ENCODE measurements at places on chromosomes 3 and 15.

DNA sequence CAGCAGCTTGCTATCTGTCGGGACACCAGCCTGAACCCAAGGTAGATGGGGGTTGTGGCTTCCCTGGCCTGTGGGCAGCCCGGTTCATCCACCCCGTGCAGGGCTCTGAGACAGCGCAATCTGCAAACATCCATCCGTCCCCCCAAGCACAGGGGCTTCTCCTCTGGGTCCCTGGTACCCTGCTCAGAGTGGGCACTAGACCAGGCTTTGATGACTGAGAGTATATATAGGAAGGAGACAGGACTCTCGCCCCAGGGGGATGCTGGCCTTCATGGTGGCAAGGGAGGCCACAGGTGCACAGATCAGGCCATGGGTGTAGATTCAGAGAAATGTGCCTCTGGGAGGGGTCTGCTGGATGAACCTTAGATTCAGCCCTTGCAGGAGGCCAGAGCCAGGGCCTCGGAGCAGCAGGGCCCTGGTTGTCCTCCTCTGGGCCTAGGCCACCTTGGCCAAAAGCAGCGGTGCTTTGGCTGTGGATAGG is 40.3 kb downstream of the CFAP100 start:
- DNase-seq, result no peak

DNA sequence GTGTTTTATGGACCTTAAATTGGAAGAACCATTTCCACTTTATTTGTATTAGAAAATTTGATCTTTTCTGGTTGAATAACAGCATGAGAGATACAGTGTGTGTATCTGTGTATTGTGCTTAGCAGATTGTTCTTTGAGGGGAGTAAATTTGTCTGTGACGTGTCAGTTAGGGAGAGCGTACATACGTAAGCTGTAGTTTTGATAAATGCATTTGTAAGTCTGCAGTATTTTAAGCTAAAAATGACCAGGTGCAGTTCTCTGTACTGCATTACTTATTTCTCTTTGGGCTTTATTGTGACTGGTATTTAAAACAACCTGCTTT is 264.8 kb downstream of the ROBO2 start:
- DNase-seq, result no peak

GRCh38 chr15:100196326-100197058 is 145.3 kb downstream of the ADAMTS17 start:
- DNase-seq, result no peak

DNA sequence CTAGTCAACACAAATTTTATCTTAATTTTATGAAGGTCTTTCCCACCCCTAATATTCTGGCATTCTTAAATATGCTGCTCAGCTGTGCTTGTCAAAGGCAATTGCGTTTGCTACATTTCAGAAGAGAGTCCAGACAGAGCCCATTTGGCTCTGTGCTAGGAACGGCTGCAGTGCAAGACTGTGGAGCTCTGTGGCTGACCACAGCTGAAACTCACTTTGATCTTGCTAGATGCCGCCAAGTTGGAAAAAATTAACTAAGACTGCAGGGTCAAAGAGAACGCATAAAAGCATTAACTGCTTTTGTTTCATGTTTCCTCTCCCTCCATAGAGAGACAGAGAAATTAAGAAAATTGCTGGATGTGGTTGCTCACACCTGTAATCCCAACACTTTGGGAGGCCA is 7.6 kb upstream of the PPP1R2 start:
- no peak for DNase-seq

- peak; percentile 88 for DNase-seq
Observed at GRCh38 chr15:88454867-88455810, 12.0 kb downstream of the MRPL46 start.

- no peak for DNase-seq
Observed at GRCh38 chr15:85381850-85382751, 1.7 kb downstream of the AKAP13 start.

GRCh38 chr3:100001526-100002270 is 112.6 kb downstream of the FILIP1L start:
- DNase-seq, result no peak

DNA sequence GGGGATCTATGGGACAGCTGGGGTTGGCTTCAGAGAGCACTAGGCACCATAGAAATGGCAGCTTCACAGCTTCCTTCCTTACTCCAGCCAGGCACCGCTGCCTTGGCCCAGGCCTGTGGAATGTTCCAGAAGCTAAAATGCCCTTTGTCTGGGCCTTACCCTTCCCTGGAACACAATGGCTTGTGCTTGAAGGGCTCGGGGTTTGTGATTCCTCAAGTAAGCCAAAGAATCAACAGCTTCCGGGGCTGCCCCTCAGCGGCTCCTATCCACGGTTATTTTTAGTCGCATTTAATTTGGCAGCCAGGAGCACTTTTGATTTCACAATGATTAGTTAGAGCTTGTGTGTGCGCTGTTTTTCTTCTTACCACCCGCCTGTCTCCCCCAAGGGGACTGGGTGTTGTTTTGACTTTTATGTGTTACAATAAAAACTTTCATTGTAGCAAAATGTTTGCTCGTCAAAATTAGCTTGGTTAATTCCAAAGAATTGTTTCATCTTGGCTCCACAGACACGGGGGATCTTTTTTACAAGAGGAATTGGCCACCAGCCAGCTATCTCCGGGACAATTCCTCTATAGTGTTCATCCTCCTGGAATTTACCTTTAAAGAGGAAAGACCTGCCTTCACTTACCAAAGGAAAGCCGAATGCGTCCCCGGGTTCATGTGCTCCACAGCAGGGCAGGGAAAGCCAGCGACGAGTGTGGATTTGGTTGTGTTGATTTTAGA is 73.8 kb downstream of the TLE3 start:
- DNase-seq, result no peak

- DNase-seq, result no peak
Observed at GRCh38 chr3:103158183-103158582, 723.4 kb downstream of the ZPLD1 start.

GRCh38 chr15:101100593-101101442 is 151.0 kb downstream of the CHSY1 start:
- DNase-seq, result no peak

DNA sequence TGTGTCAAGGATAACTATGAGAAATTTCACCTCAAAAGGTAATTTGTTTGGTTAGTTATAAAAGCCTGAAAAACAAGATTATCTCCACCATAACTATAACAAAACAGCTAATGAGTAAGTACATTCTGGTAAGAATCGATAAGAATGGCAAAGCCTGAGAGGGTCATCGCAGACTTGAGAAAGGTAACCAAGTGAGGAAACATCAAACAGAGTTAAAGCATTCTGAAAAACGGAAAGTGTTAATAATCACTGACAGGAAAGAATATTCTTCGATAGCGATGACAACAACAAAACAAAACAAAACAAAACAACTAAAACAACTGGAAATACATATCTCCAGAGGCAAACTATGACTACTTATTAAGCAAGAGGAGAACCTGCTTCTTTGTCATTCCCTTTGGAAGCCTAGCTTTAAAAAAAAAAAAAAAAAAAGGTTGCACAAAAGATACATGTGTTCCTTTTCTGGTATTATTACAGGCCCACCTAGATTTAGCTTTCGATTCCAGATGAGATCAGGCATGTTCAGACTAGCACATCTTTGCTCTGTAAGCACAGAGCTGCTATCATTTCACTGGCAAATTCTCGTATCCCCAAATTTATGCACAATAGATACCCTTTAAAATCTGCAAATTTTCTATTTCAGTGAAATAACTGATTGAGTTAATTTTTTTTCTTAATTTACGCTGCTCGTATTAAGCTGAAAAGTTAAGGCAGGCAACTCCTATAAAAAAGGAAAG is 155.6 kb downstream of the TIGIT start:
- DNase-seq, result no peak

DNA sequence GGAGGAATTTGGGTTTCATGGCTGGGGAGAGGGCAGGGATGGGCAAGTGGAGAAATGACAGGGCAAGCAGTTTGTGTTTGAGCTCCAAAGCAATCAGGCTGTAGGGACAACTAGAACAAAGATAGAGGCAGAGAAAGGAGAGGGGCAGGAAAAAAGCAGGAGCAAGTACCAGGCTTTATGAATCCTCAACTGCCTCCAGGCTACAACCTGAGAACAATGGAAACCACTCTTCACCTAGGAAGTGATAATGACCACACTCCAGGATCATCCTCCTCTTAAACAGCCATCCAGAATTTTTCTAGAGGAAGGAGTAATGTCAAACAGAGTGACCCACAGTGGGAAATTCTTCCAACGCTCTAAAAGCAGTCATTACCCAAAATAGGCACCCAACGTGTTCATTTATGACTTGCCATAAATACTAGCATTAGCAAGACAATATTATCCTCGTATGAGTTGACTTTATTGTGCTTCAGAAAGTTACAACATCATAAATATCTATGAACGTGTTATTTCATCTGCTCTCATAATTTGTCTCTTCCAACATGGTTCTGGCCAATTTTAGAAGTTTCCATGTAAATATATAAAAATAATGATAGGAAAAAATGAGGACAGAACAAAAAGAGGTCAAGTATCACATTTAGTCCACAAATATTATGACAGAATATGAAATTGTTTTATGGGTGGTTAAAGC is 50.5 kb downstream of the TNFAIP8L3 start:
- no peak for DNase-seq

DNA sequence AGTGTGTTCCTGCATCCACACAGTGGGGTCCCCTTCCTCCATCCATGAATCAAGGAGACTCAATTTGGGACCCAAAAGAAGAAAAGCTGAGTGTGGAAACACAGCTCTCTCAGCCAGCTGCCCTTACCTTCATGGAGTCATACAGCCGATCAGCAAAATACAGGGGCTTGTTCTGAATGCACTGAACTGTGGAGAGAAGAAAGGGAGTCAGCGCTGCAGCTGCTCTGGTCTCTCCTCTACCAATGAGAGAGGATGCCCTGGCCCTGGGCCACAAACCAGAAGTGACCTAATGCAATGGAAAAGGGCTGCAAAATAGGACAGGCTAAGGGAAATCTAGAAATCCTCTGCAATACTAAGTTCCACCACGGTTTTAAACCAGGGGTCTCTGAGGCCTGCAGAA is 46.7 kb downstream of the ANXA2 start:
- DNase-seq, result peak; percentile 50

DNA sequence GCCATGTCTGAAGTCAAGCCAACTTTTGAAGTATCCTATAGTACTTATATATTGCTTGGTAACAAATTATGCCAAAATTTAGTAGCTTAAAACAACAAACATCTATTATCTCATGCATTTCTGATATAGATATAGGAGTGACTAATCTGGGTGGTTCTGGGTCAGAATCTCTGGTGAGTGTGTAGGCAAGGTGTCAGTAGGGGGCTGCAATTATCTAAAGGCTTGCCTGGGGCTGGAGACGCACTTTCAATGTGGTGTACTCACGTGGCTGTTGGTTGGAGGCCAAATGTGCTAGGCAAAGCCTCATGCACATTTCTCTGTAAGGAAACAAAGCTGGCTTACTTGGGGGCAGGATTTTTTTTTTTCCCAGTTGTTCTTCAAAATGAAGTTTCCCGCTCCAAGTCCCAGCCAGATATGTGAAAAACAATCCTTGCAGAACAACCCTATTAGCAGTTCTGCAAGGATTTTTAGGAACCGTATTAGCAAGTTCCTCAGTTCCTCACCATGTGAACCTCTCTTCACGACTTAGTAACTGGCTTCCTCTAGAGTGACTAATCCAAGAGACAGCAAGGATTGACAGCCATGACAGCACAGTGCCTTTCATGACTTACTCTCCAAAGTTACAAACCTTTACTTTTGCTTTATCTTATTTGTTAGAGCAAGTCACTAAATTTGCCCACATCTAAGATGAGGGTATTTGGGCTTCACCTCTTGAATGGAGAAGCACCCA is 25.8 kb downstream of the GREM1 start:
- no peak for DNase-seq

GRCh38 chr3:104005815-104006214 is 1360.9 kb upstream of the ALCAM start:
- no peak for DNase-seq

- DNase-seq, result no peak
Observed at GRCh38 chr15:29220852-29221251, 48.8 kb downstream of the NSMCE3 start.

DNA sequence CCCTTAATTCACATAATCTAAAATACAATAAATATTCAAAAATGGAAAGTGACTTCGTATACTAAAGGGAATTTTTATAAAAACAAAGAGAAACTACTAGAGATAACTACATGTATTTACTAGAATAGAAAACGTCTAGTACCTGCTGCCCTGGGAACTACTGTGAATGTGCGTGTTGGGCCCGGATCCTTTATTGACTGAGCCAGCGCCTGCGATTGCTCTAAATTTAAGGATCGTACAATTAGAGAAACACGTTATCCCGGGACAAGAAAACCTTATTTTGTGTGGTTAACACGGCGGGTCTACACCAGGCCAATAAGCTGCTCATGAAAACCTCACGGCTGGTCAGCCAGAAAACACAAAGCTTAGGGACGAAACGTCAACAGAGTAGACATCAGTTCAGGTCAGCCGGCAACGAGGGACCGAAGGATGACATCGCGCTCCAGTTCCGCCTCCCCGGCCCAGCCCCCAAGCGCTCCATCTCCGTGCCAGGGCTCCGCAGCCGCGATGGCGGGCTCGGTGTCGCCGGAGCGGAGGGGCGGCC is 555 bp downstream of the TM2D3 start:
- peak; percentile 42 for DNase-seq

GRCh38 chr3:57094575-57094974 is 34.1 kb downstream of the SPATA12 start:
- DNase-seq, result no peak

- DNase-seq, result no peak
Observed at GRCh38 chr15:74441248-74441941, 7.6 kb upstream of the SEMA7A start.

GRCh38 chr3:194370753-194371152 is 1.2 kb upstream of the LRRC15 start:
- DNase-seq, result no peak

DNA sequence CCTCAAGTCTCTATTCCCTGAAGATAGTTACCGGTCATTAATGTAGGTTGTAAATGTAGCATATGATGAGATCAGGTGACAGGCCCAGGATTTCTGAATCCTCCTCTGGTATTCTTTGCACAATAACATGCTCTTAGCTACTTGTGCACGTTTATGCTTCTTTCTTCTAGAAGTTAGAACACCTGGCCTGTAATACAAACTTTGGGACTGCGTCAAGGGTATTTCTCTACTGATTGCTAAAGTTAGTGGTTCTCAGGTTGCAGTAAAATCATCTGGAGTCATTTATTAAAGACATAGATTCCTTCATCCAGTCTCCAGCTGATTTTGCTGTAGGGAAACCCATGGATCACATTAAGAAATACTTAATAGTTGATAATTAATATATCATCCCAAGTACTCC is 48.0 kb downstream of the UNC13C start:
- no peak for DNase-seq

DNA sequence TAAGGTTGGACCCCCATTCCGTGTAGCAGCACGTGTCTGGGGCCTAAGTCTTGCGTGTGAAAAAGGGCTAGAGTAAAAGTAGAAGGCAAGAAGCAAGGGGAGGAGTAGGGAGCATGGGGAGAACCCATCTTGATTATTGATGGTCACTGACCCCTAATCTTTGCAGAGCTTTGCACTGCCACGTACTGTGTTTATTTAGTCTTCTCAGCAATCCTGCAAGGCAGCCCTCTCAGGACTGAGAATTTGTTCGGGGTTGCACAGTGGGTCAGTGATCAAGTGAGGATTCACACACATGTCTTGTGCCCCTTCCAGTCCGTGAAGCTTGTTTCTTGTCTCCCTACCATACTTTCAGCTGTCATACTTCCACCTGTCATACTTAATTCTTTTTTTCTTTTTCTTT is 7.2 kb downstream of the SEMA4B start:
- DNase-seq, result no peak

GRCh38 chr3:123586131-123586530 is 1.3 kb upstream of the HACD2 start:
- DNase-seq, result peak; percentile 68

Data from D341Med (cell line).